Chondrocyte (in vitro differentiated cells): ENCODE measurements at places on chromosomes 4 and X. TPM values are rescaled to one million over a fixed set of nuclear protein-coding genes. Genes with fewer than 3 reads are reported as not detected.

PPEF2 gene
- not detected in 3 replicates for total RNA-seq

CXCL11 gene
- not detected in 3 replicates for total RNA-seq

DNA sequence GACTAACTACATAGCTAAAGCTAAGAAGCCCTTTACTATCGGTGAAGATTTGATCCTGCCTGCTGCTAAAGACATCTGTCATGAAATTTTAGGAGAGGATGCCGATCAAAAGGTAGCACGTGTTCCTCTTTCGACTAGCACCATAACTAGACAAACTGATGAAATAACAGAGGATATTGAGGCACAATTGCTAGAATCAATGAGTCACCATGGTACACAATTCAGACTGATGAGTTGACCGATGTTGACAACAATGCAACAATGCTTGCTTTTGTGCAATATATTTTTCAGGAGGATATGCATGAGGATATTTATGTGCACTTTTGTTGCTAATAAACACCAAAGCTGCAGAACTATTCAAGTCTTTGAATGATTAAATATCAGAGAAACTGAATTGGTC, 24.3 kb downstream of the TBCK start:
- H3K27ac ChIP-seq, result no peak overlapping the region
- H3K36me3 ChIP-seq, result peaks cover 8% of the 10 kb centered on the region
- DNase-seq, result no peak
- peaks cover 6% of the 10 kb centered on the region for H3K4me1 ChIP-seq
- H3K4me3 ChIP-seq, result no peak overlapping the region

- H3K27me3 ChIP-seq, result no peaks in the 10 kb centered on the region
- no peaks in the 10 kb centered on the region for H3K36me3 ChIP-seq
- no peaks in the 10 kb centered on the region for H3K4me1 ChIP-seq
- H3K4me3 ChIP-seq, result no peak overlapping the region
- no peak for DNase-seq
- no peak overlapping the region for H3K27ac ChIP-seq
Measured at GRCh38 chr4:44988011-44988410, 261.7 kb upstream of the GNPDA2 start.

DNA sequence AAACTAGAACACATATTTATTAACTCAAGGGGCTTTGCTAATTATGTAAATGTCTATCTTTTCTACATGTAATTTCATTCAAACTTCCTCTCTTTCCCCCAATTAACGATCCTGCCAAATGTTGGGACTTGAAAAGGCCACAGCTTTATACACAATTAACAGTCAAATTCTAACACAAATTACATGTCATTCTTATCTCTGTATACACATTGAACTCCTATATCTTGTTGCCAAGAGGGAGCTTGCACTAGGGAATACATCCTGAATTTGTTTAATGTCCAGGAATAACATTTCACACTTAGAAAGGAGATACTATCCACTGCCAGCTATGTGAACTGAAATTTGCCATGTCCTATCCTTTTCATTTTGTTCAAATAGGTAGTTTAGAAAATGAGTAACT, 38.9 kb upstream of the MAB21L2 start:
- H3K27me3 ChIP-seq, result no peaks in the 10 kb centered on the region
- no peak for DNase-seq
- H3K4me3 ChIP-seq, result no peak overlapping the region
- H3K27ac ChIP-seq, result no peak overlapping the region
- H3K4me1 ChIP-seq, result peaks cover 8% of the 10 kb centered on the region

GRCh38 chr4:108830509-108831244, 67.8 kb upstream of the ETNPPL start:
- H3K36me3 ChIP-seq, result no peaks in the 10 kb centered on the region
- H3K27ac ChIP-seq, result no peak overlapping the region
- no peaks in the 10 kb centered on the region for H3K27me3 ChIP-seq
- H3K4me3 ChIP-seq, result no peak overlapping the region
- DNase-seq, result no peak

DNA sequence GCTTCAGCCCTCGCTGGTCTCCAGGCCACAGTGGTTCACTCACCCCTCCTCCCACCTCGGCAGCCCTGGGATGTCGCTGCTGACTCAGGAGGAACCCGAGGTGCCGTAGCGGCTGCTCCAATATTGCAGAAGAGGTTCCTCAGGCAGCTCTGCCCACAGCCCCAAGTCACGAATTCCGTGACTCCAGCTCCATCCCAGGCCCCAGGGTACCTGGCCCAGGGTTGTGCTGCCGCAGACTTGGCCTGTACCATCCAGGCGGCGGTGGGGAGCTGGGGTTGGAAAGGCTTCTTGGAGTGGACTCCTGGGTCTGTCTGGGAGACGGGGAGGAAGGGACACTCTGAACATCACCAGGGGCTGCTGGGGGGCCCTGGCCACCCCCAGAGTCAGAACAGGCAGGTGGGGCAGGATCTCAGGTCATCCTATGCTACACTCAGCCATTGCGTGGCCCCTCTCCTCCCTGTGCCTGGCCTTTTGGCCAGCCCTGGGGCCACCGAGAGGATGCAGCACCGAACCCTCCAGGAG, 728 bp upstream of the HGFAC start:
- no peaks in the 10 kb centered on the region for H3K36me3 ChIP-seq
- no peak for DNase-seq
- H3K27ac ChIP-seq, result no peak overlapping the region
- no peak overlapping the region for H3K4me3 ChIP-seq
- peaks cover 6% of the 10 kb centered on the region for H3K4me1 ChIP-seq

TGIF2LX gene
- total RNA-seq, result not detected in 3 replicates

DNA sequence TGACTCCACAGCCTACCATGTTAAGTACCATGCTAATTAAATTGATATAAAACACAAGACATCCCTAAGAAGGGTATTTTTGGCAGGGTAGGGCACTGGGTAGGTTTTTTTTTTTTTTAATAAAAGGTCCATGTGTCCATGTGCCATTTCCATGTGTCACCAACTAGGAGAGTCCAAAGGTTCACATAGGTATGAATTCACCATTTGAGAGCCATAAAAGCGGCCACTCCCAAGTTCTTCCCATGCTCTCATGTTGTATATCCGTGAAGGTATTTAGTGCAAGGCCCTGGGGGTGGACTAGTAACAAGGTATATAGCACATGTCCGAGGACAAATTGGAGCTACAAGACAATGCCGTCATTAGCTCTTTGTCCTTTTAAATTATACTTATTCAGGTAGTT, 107.3 kb downstream of the PDE5A start:
- no peaks in the 10 kb centered on the region for H3K27me3 ChIP-seq
- no peak overlapping the region for H3K4me3 ChIP-seq
- peaks cover 27% of the 10 kb centered on the region for H3K4me1 ChIP-seq

GRCh38 chrX:2398064-2398656, 102.6 kb downstream of the DHRSX start:
- peaks cover 11% of the 10 kb centered on the region for H3K36me3 ChIP-seq
- H3K4me3 ChIP-seq, result no peak overlapping the region

MAGEE2 gene
- total RNA-seq, result not detected in 3 replicates

DNA sequence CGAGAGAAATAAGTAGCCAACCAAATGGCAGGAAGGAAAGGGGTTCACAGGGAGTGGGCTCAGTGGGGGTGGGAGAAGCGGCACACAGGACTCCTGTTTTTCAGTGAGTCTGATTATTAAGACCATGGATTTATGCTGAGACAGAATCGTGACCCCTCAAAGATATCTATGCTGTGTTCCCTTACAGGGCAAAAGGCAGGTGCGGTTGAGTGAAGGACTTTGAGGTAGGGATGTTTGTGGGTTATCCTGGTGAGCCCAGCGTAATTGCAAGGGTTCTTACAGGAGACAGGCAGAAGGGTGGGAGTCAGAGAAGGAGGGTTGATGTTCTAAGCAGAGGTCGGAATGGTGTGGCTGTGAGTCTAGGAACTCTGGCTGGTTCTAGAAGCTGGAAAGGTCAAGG, 73.0 kb downstream of the EVC start:
- H3K4me3 ChIP-seq, result no peak overlapping the region
- H3K27ac ChIP-seq, result no peak overlapping the region
- H3K36me3 ChIP-seq, result peaks cover 35% of the 10 kb centered on the region

DNA sequence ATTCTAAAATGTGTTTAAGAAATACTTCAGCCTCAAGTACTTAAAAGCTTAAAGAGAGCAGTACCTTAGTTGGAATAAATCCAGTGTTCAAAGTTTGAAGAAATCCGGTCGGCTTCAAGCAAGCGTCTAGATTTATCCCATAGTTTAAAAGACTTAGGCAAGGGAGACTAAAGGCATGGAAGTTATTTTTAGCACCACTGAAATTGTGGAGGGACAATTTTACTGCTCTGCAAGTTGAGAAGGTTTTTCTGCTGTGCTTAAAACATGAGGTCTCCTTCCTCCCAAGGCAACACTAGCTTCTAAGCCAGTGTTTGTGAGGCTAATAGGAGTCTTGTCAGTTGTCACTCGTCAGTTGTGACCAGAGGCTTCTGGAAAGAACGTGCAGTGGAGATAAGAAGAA, 183.5 kb downstream of the MSL3 start:
- no peaks in the 10 kb centered on the region for H3K27me3 ChIP-seq
- H3K27ac ChIP-seq, result no peak overlapping the region
- H3K4me3 ChIP-seq, result no peak overlapping the region
- H3K36me3 ChIP-seq, result no peaks in the 10 kb centered on the region

DNA sequence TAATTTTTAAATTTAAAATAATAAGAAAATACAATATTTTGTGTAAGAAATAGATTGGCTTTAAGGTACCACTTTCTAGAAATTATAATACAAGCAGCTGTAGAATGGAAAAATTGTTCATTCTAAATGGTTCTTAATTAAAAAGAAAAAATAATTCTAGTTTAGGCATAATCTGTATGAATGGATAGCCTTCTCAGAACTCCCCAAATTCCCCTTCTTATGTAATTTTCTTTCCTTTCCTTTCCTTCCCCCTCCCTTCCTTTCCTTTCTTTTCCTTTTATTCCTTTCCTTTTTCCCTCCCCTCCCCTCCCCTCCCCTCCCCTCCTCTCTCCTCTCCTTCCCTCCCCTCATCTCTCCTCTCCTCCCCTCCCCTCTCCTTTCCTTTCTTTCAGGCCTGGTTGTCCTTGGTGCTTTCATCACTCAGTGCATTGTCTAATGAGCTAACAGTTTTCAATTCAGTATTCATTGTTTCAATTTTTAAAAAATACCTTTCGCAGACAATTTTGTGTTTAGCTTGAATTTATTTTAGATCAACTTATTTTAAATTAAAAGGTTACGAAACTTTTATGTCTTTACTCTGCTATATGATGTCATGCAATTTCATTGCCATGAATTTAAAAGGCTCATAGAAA, 28.8 kb downstream of the LRIT3 start:
- DNase-seq, result no peak
- H3K27ac ChIP-seq, result no peak overlapping the region
- no peak overlapping the region for H3K4me3 ChIP-seq
- H3K4me1 ChIP-seq, result peaks cover 5% of the 10 kb centered on the region

DNA sequence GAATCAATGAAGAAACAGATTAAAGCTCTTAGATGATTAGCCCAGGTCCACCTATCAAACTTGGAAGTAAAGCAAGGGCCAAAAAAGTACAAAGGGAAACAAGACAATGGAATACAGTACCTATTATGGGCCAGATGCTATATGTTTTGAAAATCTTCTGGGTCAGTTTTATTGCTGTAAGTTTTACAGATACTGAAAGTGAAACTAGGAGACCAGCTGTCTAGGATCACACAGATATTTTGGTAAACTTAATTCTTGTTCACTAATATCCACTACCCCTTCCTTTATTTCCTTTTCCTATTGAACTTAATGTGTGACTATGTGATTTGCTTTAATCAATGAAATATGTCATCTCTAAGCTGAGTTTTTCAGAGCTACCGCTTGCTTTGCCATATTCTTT, 505.4 kb upstream of the PITX2 start:
- no peaks in the 10 kb centered on the region for H3K36me3 ChIP-seq
- H3K4me1 ChIP-seq, result no peaks in the 10 kb centered on the region
- H3K27me3 ChIP-seq, result peaks cover 2% of the 10 kb centered on the region
- DNase-seq, result no peak

GRCh38 chr4:128810331-128810870, 901 bp downstream of the JADE1 start:
- peak overlapping the region; percentile 95 for H3K4me3 ChIP-seq
- H3K27me3 ChIP-seq, result no peaks in the 10 kb centered on the region
- H3K36me3 ChIP-seq, result no peaks in the 10 kb centered on the region
- H3K4me1 ChIP-seq, result peaks cover 24% of the 10 kb centered on the region
- DNase-seq, result no peak

GPR173 gene
- 7.9 to 18.2 TPM (median 8.5 TPM) in 3 replicates for total RNA-seq

DNA sequence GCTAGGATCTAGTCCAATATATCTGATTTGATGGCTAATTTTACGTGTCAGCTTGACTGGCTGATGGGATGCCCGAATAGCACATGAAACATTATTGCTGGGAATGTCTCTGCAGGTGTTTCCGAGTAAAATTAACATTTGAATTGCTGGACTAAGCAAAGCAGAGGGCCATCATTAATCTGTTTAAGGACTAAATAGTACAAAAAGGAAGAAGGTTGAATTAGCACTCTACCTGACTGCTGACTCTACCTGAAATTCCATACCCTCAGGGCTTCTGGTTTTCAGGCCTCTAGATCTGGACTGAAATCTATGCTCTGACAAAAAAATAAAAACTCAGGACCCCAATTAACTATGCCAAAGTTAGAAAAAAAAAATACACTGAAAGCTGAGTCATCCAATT, 1021.9 kb downstream of the FAM133A start:
- DNase-seq, result no peak
- peaks cover 8% of the 10 kb centered on the region for H3K27me3 ChIP-seq
- H3K4me1 ChIP-seq, result no peaks in the 10 kb centered on the region
- H3K4me3 ChIP-seq, result no peak overlapping the region
- no peaks in the 10 kb centered on the region for H3K36me3 ChIP-seq
- H3K27ac ChIP-seq, result no peak overlapping the region

GRCh38 chr4:70715097-70715496, 6.7 kb upstream of the RUFY3 start:
- no peak overlapping the region for H3K27ac ChIP-seq
- H3K4me3 ChIP-seq, result no peak overlapping the region
- no peak for DNase-seq
- no peaks in the 10 kb centered on the region for H3K27me3 ChIP-seq

DNA sequence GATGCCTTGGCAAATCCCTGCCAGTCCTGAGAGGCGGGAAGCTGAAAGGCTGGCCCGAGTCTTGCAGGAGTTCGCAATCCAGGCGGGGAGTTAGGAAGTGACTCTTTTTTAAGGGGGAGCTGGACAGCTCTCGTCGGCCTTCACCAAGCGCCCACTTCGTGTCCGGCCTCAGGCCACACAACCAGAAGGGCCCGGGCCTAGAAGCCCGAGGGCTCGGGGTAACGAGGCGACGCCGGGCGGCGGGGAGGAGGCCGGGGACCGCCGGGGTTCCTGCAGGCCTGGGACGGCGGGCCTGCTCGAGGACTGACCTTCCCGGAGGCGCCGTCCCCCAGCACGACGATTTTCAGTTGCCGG, 395 bp downstream of the RAB28 start:
- DNase-seq, result no peak
- peaks cover 25% of the 10 kb centered on the region for H3K4me1 ChIP-seq
- H3K4me3 ChIP-seq, result peak overlapping the region; percentile 85
- no peaks in the 10 kb centered on the region for H3K36me3 ChIP-seq

GRCh38 chrX:35800474-35800873, 2.3 kb downstream of the MAGEB16 start:
- no peaks in the 10 kb centered on the region for H3K4me1 ChIP-seq
- H3K27ac ChIP-seq, result no peak overlapping the region
- no peak overlapping the region for H3K4me3 ChIP-seq
- H3K27me3 ChIP-seq, result no peaks in the 10 kb centered on the region
- H3K36me3 ChIP-seq, result no peaks in the 10 kb centered on the region

GRCh38 chr4:144504883-144505282, 141.1 kb upstream of the HHIP start:
- H3K4me3 ChIP-seq, result no peak overlapping the region
- H3K27me3 ChIP-seq, result no peaks in the 10 kb centered on the region
- no peak overlapping the region for H3K27ac ChIP-seq
- H3K4me1 ChIP-seq, result peaks cover 10% of the 10 kb centered on the region
- DNase-seq, result no peak

GRCh38 chr4:118969359-118969758, 80.7 kb downstream of the SYNPO2 start:
- H3K27me3 ChIP-seq, result no peaks in the 10 kb centered on the region
- no peak overlapping the region for H3K27ac ChIP-seq
- no peak for DNase-seq
- no peak overlapping the region for H3K4me3 ChIP-seq
- H3K4me1 ChIP-seq, result peaks cover 64% of the 10 kb centered on the region
- no peaks in the 10 kb centered on the region for H3K36me3 ChIP-seq
